Lung (tissue), 17 donors: ENCODE measurements at places on chromosomes 12 and 14. TPM values are rescaled to one million over a fixed set of nuclear protein-coding genes. Genes with fewer than 3 reads are reported as not detected.
A peak's percentile ranks its signal among the peaks of the same experiment; 100 is the strongest.

The KRT7 gene
- 33.6 TPM for total RNA-seq

The CLEC1B gene
- 2.2 TPM for total RNA-seq

GRCh38 chr12:48078901-48079300, 27.0 kb downstream of the SENP1 start:
- peak; percentile 18 for DNase-seq

DNA sequence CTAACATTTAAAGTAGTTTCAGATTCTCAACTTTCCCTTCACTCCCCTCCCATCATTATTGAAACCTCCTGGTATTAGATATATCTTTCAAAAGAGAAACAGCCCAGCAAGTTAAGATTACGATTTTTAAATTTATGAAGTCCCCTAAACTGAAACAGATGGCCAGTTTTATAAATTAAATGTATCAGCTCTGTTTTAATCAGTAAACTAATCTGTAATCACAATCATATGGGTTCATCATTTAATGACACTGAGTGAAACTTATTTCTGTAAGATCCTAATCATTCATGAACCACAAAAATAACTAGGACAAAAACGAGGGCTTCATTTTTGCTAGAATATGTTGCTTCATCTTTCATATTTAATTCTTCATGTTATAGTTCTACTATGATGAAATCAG, 137.8 kb downstream of the EPS8 start:
- no peak for DNase-seq

DNA sequence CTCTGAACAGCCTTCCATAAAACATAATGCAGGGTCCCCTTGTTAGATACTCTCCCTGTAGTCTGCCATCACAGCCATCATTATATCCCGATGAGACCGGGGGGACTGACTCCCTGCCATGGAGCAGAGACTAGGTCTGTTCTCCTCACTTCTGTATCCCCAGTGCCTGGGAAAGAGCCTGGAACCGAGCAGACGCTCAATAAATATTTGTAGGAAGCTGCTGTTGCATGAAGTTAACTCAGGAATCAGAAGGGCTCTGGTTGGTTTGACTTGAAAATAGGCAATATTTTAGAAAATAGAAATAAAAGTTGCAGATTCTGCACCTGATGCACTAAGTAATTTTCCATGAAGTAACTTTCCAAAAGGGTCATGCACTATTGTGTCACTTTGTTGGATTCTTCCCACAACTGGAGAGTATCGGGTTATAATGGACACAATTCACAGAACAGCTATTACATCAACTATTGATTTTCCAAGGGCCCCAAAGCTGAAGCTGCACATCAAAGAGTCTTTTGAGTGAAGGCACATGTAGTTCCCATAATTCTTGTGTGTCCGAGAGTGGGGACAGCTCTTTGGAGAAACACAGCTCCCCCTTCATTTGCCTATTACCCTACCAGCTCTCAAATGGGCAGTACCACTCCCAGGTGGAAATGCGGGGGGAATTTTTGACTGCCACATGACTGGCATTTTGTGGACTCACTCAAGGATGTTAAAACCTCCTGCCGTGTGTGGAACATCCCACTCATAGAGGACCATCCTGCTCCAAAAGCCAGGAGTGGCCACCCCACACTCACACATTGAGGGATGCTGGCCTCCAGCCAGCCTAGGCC, 18.8 kb downstream of the CLMN start:
- DNase-seq: no peak

GRCh38 chr12:56224954-56225353, 812 bp downstream of the NABP2 start:
- DNase-seq: no peak

The CAPRIN2 gene
- total RNA-seq: 43.5 TPM

The EXOC3L4 gene
- total RNA-seq: 4.0 TPM

GRCh38 chr12:34398366-34398705, 376.0 kb downstream of the ALG10 start:
- DNase-seq: no peak

GRCh38 chr12:104670439-104671408, 214.0 kb downstream of the CHST11 start:
- no peak for DNase-seq

The EPS8 gene
- 64.4 TPM for total RNA-seq

GRCh38 chr12:293199-293598, 30.6 kb upstream of the SLC6A13 start:
- no peak for DNase-seq

The PSMA6 gene
- 217 TPM for total RNA-seq

- DNase-seq: no peak
Observed at GRCh38 chr12:57782243-57782607, 362 bp upstream of the TSFM start.

The NINJ2 gene
- 5.8 TPM for total RNA-seq

- DNase-seq: no peak
Observed at GRCh38 chr12:27025116-27025515, 2.8 kb downstream of the MED21 start.

The HHIPL1 gene
- total RNA-seq: 1.7 TPM

DNA sequence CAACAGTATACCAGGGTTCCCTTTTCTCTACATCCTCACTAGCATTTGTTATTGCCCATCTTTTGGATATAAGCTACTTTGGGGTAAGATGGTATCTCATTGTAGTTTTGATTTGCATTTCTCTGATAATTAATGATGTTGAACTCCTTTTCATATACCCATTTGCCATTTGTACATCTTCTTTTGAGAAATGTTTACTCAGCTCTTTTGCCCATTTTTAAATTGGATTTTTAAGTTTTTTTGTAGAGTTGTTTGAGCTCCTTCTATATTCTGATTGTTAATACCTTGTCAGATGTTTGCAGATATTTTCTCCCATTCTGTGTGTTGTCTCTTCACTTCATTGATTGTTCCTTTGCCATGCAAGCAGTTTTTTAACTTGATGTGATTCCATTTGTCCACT, 22.2 kb downstream of the ESR2 start:
- no peak for DNase-seq

The TMEM132C gene
- 16.5 TPM for total RNA-seq

The HOTAIR gene
- total RNA-seq: not detected

The PRH2 gene
- total RNA-seq: not detected

The C14orf180 gene
- 0.48 TPM for total RNA-seq

- DNase-seq: no peak
Observed at GRCh38 chr12:121899590-121899989, 11.0 kb downstream of the PSMD9 start.

- no peak for DNase-seq
Observed at GRCh38 chr14:75433631-75434071, 5.8 kb downstream of the JDP2 start.

GRCh38 chr12:124730455-124730932, 133.2 kb downstream of the SCARB1 start:
- peak; percentile 92 for DNase-seq

The CMKLR1 gene
- 15.4 TPM for total RNA-seq

GRCh38 chr14:44961151-44961553, 595 bp downstream of the KLHL28 start:
- peak; percentile 74 for DNase-seq

The RIMKLB gene
- total RNA-seq: 28.2 TPM

GRCh38 chr14:54594537-54594936, 27.6 kb downstream of the SAMD4A start:
- no peak for DNase-seq

The RITA1 gene
- total RNA-seq: 9.1 TPM
